ENCODE measurements at places on chromosomes 6 and 20.
A peak's percentile ranks its signal among the peaks of the same experiment; 100 is the strongest.

- DNase-seq = no peak
These were observed 711.1 kb downstream of the KIF16B start for GRCh38 chr20:15862178-15862577.

DNA sequence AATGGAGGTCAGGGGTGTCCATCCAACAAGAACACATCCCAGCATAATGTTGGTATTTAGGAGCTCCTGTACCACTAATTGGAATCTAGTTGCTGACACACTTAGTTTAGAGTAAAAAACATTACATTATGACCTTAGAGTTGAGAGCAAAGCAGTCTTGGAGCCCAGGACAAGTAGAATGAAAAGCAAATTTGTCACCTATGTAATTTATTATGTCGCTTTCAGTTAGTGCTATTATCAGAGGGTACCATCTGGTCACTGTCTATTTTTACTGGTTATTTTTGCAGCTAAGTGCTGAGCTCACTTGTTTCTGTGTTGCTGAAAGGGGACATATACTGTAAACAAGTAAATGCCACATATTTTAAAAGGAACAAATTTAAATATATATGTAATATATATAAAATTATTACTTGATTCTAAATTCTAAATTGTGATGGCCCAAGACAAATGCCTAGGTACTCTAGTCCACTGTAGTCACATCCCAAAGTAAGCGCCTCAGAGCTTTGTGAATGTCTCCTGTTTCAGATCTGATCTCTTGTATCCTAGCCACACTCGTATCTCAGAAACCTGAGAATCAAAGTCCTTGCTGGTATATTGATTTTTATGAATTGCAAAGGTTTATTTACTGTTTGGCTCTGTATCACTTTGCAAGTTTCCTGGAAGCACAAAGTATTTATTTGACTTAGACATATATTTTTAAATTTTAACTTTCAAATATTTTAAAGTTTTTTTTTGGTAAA lies 148.6 kb upstream of the MAN1A1 start:
- DNase-seq = no peak

- no peak for DNase-seq
These were observed 40.3 kb downstream of the VAPB start for GRCh38 chr20:58429303-58429702.

DNA sequence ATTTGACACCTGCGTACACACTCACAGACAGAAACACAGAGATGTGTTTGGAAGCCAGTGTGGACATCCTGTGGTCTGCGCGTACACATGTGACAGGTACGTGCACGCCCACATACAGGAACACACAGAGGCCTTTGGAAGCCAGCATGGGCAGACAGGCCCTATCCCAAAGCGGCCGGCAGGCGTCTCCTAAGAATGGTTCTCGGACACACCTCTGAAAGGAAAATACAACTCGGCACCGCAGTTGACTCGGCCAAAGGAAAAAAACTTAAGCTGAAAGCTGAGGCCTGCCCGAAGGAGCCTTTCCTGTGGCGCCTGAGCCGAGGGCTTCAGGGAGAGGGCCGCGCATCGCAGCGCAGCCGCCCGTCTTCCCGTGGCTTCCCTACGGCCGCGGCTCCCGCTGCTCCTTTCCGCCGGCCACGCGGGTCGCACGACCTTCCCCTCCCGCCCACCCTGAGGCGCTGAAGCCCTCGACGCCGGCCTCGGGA lies 1.4 kb upstream of the CEP43 start:
- peak; percentile 90 for DNase-seq

DNA sequence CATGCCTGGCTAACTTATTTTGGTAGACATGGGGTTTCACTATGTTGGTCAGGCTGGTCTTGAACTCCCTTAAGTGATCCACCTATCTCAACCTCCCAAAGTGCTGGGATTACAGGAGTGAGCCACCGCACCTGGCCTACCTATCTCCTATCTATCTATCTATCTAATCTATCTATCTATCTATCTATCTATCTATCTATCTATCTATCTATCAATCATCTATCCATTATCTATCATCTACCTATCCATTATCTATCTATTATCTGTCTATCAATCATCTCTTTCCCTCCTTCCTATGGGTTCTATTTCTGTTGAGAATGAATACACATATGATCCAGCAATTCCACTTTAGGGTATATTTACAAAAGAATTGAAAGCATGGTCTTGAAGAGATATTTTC lies 194.2 kb upstream of the ARG1 start:
- no peak for DNase-seq

- DNase-seq = no peak
These were observed 68.3 kb downstream of the IMPG1 start for GRCh38 chr6:76004202-76004601.

DNA sequence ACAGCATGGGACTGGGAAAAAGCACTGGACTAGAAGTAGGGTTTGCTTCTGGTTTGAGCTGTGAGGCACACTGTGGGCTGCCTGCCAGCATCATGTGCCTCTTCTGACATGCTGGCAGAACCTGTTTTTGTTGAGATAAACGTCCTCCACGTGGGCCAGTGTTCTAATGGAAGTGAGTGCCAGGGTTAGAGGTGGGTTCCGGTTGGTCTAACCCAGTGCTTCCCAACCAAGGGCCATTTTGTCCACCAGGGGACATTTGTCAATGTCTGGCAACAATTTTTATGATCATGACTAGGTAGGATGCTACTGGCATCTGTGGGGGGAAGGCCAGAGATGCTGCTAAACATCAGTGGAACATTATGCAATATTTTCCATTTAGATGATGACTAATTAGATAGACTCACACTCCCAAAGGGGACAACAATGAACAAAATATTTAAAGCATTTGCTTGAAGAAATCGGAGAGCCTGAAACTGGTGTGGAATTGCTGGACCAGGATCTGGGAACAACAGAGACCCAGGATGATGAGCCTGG lies 7.8 kb upstream of the APMAP start:
- DNase-seq = peak; percentile 17

Measured in endodermal cell (in vitro differentiated cells).